Stimulated activated CD4-positive, alpha-beta T cell treated with anti-CD3 and anti-CD28 coated beads, Interleukin-1b, Interleukin-23, amount 100 ng/mL, for 1 hour (primary cell): ENCODE measurements at places on chromosomes 2 and 18.

- DNase-seq, result no peak
These were observed 70.6 kb downstream of the CERS6 start for GRCh38 chr2:168526641-168527040.

DNA sequence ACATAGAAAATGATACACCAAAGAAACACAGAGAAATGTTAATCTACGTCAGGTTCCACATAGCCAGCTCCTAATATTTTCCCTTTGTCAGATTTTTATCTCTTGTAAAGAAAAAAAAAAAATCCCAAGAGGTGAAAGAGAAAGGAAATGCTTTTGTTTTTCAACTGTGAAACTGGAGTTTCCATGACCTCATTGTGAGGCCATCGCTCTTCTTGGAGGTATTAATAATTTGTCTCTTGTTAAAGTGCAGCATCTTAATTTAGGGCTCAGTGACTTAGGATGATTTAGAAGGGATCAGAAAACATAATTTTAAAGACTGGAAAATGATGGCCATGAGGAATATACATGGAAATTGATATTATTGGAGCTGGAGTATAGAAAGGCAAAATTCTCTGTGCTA lies 21.7 kb downstream of the ARHGAP28 start:
- DNase-seq, result no peak

GRCh38 chr2:241067501-241068135 lies 34.5 kb downstream of the MTERF4 start:
- DNase-seq, result no peak

- DNase-seq, result no peak
These were observed 228.0 kb upstream of the MEX3C start for GRCh38 chr18:51425475-51425874.

- no peak for DNase-seq
These were observed 5.1 kb upstream of the ODC1 start for GRCh38 chr2:10452956-10453904.

- DNase-seq, result no peak
These were observed 58.6 kb upstream of the VRK2 start for GRCh38 chr2:57987835-57988573.

- DNase-seq, result no peak
These were observed 57.1 kb upstream of the GPR45 start for GRCh38 chr2:105184420-105184819.

DNA sequence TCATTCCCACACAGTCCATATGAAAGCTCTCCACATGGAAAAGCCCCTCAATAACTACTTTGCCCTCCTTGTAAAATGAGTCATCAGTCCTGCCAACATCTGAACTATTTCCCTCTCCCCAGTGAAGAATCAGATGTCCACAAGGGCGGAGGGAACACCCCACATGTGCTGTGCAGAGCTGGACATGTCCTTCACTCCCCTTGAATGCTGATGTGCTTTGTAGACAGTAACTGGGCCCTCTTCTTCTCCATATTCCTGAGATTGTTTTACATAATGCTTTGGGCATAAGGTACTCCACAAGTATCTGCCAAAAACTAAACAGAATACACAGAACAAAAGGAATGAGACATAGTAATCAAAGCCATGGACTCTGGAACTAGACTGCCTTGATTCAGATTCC lies 879.4 kb downstream of the BCL11A start:
- DNase-seq, result no peak

DNA sequence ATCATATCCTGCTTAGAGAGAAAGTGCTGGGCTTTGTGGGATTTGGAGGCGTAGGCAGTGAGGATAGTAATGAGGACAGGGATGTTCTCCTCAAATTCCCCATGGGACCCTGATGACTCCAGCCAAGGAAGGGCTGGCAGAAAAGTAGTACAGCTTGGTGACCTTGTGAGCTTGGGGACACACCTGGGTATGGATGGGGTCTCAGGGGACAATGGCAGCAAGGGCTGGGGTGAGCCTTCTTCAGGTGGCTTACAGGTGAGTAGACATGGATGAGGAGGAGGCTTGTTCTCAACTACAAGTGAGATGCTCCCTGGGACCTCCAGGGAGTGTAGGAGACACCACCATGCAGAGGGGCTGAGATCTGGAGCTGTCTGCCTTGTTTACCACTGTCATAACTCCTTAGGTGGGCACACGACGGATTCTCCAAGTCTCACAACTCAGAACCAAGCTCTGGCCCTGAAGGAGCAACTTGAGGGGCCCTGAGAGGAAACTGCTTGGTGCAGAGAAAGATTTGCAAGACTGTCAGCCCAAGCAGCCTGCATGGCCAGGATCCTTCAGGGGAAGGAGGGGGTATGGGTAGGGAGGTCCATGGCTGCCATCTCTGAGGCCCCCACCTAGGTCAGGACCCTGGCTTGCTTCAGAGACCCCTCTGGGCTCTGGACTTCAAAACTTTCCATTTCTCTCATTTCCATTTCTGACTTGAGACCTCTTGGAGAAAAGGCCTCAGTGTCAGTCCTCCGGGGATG lies 262.8 kb downstream of the DYSF start:
- no peak for DNase-seq

DNA sequence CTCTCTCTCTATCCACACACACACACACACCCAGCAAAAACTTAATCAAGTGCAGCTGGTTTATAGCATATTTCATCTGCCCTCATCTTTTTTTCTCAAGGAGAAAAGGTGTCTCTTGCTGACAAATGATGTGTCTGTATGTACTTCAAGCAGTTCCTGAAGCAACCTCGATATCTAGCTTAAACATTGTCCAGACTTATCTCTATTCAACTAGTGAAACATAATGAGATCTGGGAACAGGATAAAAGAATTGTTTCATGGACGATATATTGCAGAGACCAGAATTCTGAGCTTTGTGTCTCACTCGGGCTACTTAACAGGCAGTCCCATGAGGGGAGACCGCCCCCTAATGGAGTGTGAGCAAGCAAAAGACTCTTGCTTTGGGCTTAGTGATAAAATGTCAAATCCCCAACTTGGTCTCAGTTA lies 929.2 kb upstream of the SOX11 start:
- DNase-seq, result no peak

DNA sequence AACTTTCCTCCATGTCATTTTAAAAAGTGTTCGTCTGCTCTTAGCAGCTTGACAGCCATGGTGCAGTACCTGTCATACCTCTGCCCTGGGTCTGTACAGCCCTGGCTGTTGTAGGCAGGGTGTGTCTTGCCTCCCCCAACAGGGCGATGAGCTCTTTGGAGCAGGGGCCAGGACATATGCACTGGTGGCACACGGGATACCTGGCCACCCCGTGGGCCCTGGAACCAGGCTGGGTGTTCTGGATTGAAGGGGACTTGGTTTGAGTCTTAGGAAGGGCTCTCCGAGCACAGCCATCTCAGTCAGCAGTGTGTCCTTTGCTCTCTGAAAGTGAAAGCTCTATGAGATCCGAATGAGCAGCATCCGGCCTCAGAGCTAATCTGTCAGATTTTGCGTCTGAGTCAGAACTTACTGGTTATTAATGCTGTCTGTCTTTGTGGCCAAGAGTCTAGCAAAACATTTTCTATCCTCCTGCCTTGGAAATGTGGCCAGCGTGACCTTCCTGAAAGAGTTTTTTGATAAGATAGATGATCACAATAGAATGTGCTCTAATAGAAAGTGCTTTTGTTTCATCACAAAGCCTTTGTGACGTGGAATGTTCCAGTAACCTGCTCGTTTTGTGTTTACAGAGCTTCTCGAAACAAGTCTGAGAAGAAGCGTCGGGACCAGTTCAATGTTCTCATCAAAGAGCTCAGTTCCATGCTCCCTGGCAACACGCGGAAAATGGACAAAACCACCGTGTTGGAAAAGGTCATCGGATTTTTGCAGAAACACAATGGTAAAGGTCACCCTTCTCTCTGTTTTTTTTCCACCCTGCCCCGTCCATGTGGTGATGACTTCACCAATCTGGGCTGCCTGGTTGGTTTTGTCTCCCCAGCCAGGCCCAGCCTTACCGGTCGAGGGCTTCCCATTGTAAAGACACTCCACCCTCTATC lies 77.3 kb upstream of the RPL31 start:
- DNase-seq, result no peak

DNA sequence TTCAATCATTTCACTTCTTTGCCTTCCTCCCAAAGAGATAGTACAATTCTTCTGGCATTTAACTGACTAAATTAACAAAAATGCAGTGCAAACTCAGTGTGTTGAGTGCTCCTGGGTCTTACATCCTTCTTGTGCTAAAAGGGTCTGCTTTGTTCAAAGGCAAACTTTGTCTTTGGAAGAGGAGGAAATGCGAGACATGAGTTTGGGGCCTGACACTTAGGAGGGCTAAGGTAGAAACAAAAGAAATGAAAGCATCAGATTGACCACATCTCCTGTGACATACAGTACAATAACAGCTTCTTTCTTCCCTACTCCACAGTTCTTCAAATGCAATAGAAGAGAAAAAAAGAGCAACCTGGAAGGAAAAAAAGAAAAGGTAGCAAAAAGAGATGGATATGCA lies 161.7 kb downstream of the CNTNAP5 start:
- no peak for DNase-seq

- no peak for DNase-seq
These were observed 244.5 kb downstream of the TCF4 start for GRCh38 chr18:55343396-55344073.

- DNase-seq, result no peak
These were observed 111.1 kb upstream of the CAB39 start for GRCh38 chr2:230601510-230601909.

GRCh38 chr18:4074647-4075046 lies 380.5 kb downstream of the DLGAP1 start:
- no peak for DNase-seq

DNA sequence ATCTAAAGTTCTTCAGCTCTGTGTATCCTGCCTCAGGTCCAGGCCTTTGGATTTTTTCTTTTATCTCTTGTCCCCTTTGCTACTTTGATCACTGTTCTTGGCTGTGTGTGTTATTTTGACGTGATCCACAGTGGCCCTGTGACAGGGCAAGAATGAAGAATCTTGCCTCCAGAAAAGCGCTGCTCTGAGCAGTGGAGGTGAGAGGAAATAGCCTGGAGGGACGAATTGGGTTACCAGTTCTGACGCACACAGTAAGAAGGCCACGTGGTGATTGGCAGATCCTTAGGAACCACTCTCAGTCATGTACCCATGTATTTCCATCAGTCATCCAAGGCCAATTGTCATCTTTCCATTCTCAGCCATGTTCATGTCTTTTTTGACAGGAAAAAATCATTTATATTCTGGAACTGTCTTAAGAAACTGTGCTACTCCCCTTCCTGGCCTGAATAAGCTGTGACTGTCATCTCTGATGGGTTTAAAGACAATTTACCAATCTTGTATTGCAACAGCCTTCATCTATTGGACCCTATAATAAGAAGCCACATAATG lies 47.6 kb downstream of the MAPK4 start:
- DNase-seq, result no peak

GRCh38 chr2:152385650-152386049 lies 50.7 kb downstream of the FMNL2 start:
- DNase-seq, result no peak

DNA sequence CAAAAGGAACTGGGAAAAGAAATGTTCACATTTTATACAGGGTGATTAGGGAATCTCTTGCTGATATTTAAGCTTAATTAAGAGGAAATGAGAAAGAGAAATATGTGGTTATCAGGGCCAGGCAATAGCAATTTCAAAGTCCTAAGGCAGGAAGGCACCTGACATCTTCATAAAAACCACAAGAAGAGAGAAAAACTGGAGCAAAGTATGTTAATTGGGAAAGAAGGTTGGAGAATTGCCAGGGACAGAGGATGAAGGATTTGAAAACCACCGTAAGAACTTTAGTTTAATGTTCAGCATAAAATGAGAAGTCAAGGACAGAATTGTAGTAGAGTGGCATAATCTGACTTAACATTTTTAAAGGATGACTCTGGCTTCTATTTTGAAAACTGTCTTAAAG lies 691.8 kb upstream of the NRXN1 start:
- DNase-seq, result no peak

DNA sequence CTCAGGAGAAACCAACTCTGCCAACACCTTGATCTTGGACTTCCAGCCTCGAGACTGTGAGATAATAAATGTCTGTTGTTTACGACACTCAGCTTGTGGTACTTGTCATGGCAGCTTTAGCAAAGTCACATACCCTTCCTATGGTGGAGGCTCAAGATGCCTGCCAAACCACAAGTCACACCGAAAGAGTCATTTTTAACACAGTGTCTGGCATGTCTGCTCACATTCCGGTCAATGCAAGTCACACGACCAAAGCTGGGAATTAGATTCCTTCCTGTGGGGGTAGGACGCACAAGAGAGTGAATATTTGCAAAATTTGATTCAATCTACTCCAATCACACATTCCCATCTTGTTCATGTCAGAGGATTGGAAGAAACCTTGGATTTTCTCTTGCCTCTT lies 24.6 kb downstream of the KCNE4 start:
- DNase-seq, result no peak

DNA sequence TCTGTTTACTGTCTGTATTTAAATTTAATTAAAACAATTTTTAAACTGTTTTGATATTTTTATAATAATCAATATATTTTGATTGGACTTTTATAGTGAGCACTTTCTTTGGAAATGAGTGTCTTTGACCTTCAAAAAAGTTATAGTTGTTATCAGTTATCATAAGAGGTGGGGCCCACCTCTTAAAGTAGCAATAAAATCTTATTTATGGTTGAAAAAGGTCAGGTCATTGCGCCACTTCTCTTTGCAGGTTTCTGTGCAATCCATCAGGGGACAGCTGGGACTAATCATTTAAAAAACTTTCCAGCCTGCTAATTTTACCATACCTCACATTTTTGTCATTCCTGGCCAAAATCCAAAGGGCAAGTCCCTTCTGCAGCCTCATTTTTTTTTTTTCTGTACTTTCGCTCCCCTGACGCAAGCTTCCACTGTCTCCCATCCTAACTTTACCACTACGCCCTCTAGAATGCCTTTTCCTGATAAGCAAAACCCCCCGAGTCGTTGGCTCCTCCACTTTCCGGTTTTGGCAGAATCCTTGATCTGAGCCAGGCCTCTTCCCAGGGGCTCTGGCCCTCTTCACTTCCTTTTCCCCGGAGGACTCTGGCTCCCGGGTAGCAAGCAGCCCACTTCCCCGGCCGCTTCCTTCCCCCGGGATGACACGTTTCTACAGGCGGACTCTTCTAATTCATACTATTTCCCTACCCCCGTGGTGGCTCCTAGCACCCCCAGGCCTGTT lies 1.1 kb upstream of the SEH1L start:
- DNase-seq, result no peak

GRCh38 chr18:4101009-4101408 lies 354.1 kb downstream of the DLGAP1 start:
- DNase-seq, result no peak

DNA sequence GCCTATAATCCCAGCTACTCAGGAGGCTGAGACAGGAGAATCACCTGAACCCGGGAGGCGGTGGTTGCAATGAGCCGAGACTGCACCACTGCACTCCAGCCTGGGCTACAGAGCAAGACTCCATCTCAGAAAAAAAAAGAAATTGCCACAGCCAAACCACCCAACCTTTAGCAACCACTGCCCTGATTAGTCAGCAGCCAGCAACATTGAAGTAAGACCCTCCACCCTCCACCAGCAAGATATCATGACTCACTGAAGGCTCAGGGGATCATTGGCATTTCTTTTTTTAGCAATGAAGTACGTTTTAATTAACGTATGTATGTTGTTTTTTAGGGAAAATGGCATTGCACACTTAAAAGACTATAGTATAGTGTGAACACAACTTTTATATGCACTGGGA lies 349.1 kb upstream of the ACVR2A start:
- no peak for DNase-seq

- no peak for DNase-seq
These were observed 45.4 kb upstream of the REG3G start for GRCh38 chr2:78980152-78980465.

- no peak for DNase-seq
These were observed 11.8 kb downstream of the DSC3 start for GRCh38 chr18:31030574-31031278.

- no peak for DNase-seq
These were observed 103.8 kb downstream of the WDPCP start for GRCh38 chr2:63484481-63484880.
